Temporal lobe (tissue), 4 donors: ENCODE measurements at places on chromosomes 1 and 21. TPM values are rescaled to one million over a fixed set of nuclear protein-coding genes. Genes with fewer than 3 reads are reported as not detected.

Gene KIF17
- total RNA-seq: 5.2 TPM

Gene FOXO6
- 13.0 TPM for total RNA-seq

Gene KCND3
- total RNA-seq: 13.0 TPM

Gene NTNG1
- total RNA-seq: 6.4 TPM

Gene YY1AP1
- 262 TPM for total RNA-seq

Gene CR1L
- not detected for total RNA-seq

Gene CCDC17
- total RNA-seq: 0.25 TPM

Gene ACTL8
- total RNA-seq: not detected

Gene ATP1A4
- total RNA-seq: under 0.01 TPM

Gene MNDA
- 2.0 TPM for total RNA-seq

Gene BSND
- not detected for total RNA-seq

Gene TMOD4
- total RNA-seq: not detected

Gene GBP2
- 0.25 TPM for total RNA-seq

Gene GUK1
- 109 TPM for total RNA-seq
